ENCODE measurements at places on chromosomes 6 and 20.

GRCh38 chr6:134962421-134962820 lies 12.5 kb upstream of the ALDH8A1 start:
- H3K27ac ChIP-seq: no peak overlapping the region
- no peak for DNase-seq

DNA sequence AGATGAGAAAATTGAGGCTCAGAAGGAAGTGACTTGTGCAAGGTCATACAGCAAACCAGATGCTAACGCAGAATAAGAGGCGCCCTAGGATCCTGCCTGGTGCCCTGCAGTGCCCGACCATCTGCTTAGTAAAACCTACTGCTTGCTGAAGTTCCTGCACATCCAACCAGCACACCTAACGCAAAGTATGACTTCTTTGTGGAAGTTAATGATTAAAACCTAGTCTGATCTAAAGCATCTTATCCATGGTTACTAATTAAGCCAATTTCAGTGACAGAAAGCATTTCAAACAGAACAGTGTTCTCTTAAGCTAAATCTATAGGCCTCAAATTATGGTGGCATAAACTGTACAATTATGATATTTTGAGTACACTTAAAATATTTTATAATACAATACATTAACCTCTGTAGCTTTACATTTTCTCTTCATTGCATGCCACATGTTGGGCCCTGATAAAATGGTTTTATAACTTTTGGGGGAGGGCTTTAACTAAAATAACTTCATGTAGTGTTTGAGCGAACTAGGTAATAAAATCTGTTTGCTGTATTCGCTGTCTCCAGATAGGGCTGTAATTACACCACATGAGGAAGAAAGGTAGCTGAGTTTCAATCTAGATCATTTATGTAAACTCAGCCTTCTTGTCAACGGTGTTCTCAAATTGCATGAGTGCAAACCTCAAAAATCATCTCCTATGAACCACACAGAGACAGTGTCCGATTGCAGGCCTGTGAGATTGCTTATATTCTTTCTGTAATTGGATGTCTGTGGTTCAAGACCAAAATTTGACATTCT lies 37.5 kb upstream of the BEND3 start:
- H3K27ac ChIP-seq: no peak overlapping the region
- no peak overlapping the region for H3K4me3 ChIP-seq
- DNase-seq: no peak
- H3K36me3 ChIP-seq: no peaks in the 10 kb centered on the region
- H3K4me1 ChIP-seq: no peaks in the 10 kb centered on the region

GRCh38 chr6:33840048-33840926 lies 36.5 kb upstream of the MLN start:
- H3K4me3 ChIP-seq: no peak overlapping the region
- H3K27ac ChIP-seq: no peak overlapping the region
- H3K36me3 ChIP-seq: no peaks in the 10 kb centered on the region
- H3K4me1 ChIP-seq: no peaks in the 10 kb centered on the region
- DNase-seq: no peak
- no peaks in the 10 kb centered on the region for H3K27me3 ChIP-seq

GRCh38 chr6:121333196-121333595 lies 1.1 kb downstream of the TBC1D32 start:
- no peaks in the 10 kb centered on the region for H3K36me3 ChIP-seq
- peaks cover 5% of the 10 kb centered on the region for H3K4me1 ChIP-seq
- no peak overlapping the region for H3K4me3 ChIP-seq
- DNase-seq: no peak
- no peaks in the 10 kb centered on the region for H3K27me3 ChIP-seq
- H3K27ac ChIP-seq: no peak overlapping the region

- peaks cover 80% of the 10 kb centered on the region for H3K4me1 ChIP-seq
- H3K36me3 ChIP-seq: no peaks in the 10 kb centered on the region
- no peaks in the 10 kb centered on the region for H3K27me3 ChIP-seq
- no peak for DNase-seq
Measured at GRCh38 chr20:25532971-25533391, 52.4 kb downstream of the NINL start.

GRCh38 chr6:31086788-31087440 lies 25.5 kb downstream of the C6orf15 start:
- no peak overlapping the region for H3K27ac ChIP-seq
- peaks cover 6% of the 10 kb centered on the region for H3K4me1 ChIP-seq
- no peaks in the 10 kb centered on the region for H3K27me3 ChIP-seq
- H3K36me3 ChIP-seq: no peaks in the 10 kb centered on the region
- no peak overlapping the region for H3K4me3 ChIP-seq

DNA sequence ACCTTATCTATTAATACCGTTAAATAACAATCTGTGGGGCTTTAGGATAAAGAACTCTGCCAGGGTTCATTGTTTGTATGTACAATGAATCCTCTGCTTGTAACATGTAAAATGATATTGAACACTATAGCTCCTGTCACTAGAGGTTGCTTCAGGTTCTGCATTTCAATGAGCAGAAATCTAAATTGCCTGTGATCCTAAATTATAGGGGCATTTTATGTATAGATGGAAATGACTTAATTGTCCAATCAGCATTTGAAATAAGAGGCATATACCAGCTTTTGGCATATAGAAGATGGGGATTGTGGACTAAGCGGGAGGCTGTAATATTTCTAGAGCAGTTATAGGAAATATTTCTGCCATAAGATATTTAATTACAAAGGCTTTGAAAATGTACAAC lies 2.0 kb downstream of the NCOA3 start:
- no peaks in the 10 kb centered on the region for H3K27me3 ChIP-seq
- no peak overlapping the region for H3K27ac ChIP-seq
- DNase-seq: no peak
- no peaks in the 10 kb centered on the region for H3K36me3 ChIP-seq

DNA sequence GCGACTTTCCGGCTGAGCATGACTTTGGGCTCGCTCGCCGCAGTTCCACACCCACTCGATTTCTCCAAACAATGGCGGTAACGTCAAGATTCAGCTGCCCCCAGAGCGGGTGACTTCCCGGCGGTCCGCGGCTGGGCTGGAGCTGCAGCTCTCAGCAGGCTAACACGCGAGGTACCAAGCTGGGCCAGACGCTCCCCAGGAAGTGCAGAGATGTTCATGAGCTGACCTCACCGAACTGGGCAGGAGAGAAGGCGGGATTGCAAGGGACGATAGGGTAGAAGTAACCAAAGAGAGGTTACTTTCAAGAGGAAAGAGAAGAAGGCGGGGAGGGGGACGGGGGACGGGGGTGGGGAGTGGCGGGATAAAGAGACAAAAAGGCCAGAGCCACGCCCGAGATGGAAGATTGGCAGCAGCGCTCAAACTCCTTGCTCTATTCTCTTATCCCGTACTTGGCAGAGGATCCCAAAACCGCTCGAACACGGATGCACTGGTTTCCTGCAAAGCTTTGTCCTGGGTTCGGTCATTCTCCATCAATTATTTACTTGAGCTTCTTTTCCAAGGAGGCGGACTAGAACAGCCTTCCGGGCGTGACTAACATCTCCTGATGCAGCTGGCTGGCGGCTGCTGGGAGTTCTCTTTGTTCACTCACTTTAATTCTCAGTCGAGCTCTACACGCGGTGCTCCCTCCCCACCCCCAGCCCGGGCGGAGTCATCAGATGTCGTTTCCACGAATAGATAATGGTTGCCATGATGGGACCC lies at the start of gene MTCL3:
Gene MTCL3 (minus strand): TSS at position 626 of the 759 bp plus-strand sequence.
- H3K27ac ChIP-seq: no peak within 1 kb of the TSS
- H3K36me3 ChIP-seq: no peaks in the 10 kb centered on the region
- H3K4me1 ChIP-seq: peaks cover 29% of the 10 kb centered on the region
- DNase-seq: no peak
- peaks cover 12% of the 10 kb centered on the region for H3K27me3 ChIP-seq
- peak within 1 kb of the TSS; percentile 18 for H3K4me3 ChIP-seq

DNA sequence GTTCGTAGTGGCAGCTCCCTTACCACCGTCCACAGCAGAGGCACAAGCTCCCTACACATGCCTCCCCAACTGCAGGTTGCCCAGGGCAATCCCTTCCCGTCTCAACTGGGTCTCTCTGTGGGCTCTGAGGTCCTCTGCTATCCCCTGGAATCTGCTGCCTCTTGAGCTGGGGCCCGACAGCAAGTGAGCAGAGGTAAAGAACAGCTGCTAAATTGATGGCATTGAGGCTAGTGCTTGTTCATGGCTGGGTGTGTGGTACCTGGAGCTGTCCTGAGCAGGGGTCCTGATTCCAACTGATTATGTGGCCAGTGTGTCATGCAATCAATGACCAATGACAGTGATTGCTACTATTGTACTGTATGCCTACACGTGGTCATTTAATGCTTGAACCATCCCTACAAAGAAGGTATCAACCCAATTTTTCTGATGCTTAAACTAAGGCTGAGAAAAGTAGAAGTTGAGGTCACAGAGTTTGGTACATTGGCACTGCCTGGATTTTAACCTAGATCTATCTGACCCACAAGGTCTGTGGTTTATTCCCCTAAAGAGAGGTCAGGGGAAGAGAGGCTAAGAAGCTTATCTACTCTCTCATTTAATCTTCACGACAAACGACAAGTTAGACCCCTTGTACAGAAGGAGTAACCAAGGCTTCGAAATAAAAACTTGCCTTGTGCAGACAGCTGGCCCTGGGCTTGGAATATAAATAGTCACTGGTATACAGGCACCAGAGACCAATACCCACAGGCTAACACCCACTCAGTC lies 41.1 kb downstream of the HNF4A start:
- no peaks in the 10 kb centered on the region for H3K36me3 ChIP-seq
- no peak overlapping the region for H3K4me3 ChIP-seq
- H3K27ac ChIP-seq: no peak overlapping the region
- DNase-seq: no peak

- no peaks in the 10 kb centered on the region for H3K36me3 ChIP-seq
- no peaks in the 10 kb centered on the region for H3K27me3 ChIP-seq
- H3K4me1 ChIP-seq: no peaks in the 10 kb centered on the region
- DNase-seq: no peak
Measured at GRCh38 chr20:43057317-43057716, 132.4 kb downstream of the PTPRT start.

GRCh38 chr6:30263734-30264133 lies 50.5 kb upstream of the TRIM26 start:
- H3K27ac ChIP-seq: no peak overlapping the region
- no peaks in the 10 kb centered on the region for H3K36me3 ChIP-seq
- H3K27me3 ChIP-seq: no peaks in the 10 kb centered on the region
- no peak for DNase-seq
- no peaks in the 10 kb centered on the region for H3K4me1 ChIP-seq

- H3K4me1 ChIP-seq: peaks cover 30% of the 10 kb centered on the region
- no peak for DNase-seq
- H3K27me3 ChIP-seq: no peaks in the 10 kb centered on the region
- peak overlapping the region; percentile 76 for H3K27ac ChIP-seq
- H3K4me3 ChIP-seq: no peak overlapping the region
Measured at GRCh38 chr6:11246722-11247121, 14.3 kb upstream of the NEDD9 start.

DNA sequence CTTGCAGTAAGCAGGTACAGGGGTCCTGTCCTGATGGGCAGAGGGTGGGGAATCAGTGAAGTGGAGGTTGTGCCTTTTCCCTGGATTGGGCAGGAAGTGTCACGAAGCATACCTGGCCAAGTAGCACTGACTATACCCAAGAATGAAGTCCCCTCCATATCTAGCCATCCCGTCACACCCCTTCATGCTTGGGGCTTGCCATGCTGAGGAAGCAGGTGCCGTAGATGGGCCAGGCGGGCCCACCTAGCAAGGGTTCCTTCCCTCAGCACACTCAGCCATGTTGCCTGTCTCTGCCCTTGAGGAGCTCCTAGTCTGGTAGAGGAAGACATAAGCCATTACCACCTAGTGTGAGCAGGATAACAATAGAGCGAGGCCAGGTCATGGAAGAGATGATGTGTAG lies 33.5 kb downstream of the EIF2S2 start:
- no peak for DNase-seq
- H3K27me3 ChIP-seq: no peaks in the 10 kb centered on the region
- H3K27ac ChIP-seq: no peak overlapping the region
- no peak overlapping the region for H3K4me3 ChIP-seq
- H3K36me3 ChIP-seq: peaks cover 14% of the 10 kb centered on the region

DNA sequence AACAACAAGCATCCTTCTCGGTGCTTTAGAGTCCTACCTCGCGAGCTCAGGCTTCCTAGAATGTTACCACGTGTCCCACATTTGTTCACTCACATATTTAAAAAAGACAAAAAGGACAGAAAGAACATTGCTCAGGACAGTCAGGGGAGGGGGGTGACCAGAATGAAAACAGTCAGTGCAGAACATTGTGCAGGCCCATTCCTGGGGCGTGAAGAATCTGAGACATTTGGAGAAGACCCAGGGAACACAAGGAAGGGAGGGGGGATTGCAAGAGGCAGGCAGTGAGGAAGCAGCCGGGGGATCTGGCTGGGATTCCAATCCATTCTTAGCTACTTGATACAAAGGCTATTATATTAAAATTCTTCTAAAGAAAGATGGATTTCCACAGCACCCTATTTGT lies 270.4 kb upstream of the CITED2 start:
- H3K4me3 ChIP-seq: no peak overlapping the region
- no peaks in the 10 kb centered on the region for H3K27me3 ChIP-seq
- H3K36me3 ChIP-seq: no peaks in the 10 kb centered on the region
- H3K27ac ChIP-seq: no peak overlapping the region
- H3K4me1 ChIP-seq: peaks cover 6% of the 10 kb centered on the region

DNA sequence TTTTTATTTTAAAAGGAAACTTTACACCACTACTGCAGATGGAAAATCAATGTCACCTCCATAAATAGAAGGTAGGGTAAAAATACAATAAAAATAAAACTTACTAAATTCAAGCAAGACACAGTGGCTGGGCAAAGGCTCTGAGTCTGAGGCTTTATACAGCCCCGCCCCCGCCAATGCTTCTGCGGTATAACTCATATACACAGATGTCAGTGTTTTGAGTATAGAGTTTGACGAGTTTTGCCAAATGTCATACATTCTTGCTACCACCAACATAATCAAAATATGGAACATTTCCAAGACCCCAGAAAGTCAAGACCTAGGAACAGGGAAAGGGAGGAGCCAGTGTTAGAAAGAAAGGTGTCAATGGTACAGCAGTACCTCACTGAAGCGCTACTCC lies 12.8 kb downstream of the NFATC2 start:
- DNase-seq: no peak
- H3K27ac ChIP-seq: no peak overlapping the region
- H3K27me3 ChIP-seq: no peaks in the 10 kb centered on the region
- H3K4me3 ChIP-seq: peak overlapping the region; percentile 58
- H3K36me3 ChIP-seq: no peaks in the 10 kb centered on the region
- peaks cover 16% of the 10 kb centered on the region for H3K4me1 ChIP-seq

DNA sequence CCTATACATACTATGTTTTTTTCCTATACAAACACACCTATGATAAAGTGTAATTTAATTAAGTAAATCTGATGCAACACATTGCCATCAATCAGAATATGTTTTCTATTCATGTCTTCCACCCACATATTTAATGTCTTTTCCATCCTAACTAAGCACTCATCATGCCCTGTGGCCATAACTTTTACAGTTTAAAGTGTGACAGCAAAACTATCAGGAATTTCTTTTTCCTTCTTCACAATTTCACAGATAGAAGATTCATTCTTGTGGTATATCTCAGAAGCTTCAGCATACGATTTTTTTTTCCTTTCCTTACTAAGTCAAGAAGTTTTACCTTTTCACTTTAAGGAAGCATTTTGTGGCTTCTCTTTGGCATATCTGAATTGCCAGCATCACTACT lies 7.0 kb upstream of the BEND6 start:
- peaks cover 3% of the 10 kb centered on the region for H3K4me1 ChIP-seq
- no peak overlapping the region for H3K27ac ChIP-seq
- DNase-seq: no peak

All from thoracic aorta (tissue), 2 donors.